Skin of body (tissue), 3 donors: ENCODE measurements at places on chromosomes 4 and X. TPM values are rescaled to one million over a fixed set of nuclear protein-coding genes. Genes with fewer than 3 reads are reported as not detected.

DNA sequence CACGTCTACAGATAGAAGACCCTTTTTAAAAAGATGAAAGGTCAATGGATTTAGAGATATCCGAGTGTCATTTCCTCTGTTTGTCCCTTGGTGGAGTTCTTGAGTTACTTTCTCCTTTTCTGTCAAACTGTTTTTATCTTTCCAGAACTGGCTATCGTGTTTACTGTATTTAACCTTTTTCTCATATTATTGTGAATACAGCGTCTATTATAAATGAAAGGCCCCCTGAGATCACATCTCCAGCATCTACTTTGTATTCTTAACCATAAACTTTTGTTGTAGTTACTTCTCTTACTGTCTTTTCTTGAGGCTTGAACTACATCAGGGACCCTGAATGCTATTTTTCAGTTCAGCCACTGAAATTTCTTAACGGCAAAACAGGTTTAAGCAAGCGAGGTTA, 4.0 kb upstream of the PCDH7 start:
- DNase-seq = peak; percentile 46

GRCh38 chr4:143512978-143513313, 556 bp upstream of the SMARCA5 start:
- DNase-seq = no peak

DNA sequence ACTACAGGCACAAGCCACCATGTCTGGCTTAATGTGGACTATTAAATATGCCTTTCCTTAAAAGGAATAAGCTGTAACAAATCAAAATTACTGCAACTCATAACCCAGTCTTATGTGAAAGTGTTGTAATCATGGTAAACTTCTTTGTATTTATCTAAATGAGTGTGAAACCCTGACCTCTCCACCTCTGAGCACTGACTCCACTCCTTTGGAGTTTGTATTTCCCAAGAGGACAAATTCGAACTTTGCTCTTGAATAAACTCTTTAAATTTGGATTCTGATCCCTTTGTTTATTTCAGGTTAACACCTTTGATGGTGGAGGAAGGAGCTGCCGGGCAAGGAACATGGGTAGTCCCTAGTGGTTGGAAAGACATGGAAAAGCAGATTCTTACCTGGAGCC, 48.3 kb upstream of the FAM9A start:
- no peak for DNase-seq

GRCh38 chrX:19625612-19626011, 110.3 kb upstream of the MAP3K15 start:
- DNase-seq = no peak

DNA sequence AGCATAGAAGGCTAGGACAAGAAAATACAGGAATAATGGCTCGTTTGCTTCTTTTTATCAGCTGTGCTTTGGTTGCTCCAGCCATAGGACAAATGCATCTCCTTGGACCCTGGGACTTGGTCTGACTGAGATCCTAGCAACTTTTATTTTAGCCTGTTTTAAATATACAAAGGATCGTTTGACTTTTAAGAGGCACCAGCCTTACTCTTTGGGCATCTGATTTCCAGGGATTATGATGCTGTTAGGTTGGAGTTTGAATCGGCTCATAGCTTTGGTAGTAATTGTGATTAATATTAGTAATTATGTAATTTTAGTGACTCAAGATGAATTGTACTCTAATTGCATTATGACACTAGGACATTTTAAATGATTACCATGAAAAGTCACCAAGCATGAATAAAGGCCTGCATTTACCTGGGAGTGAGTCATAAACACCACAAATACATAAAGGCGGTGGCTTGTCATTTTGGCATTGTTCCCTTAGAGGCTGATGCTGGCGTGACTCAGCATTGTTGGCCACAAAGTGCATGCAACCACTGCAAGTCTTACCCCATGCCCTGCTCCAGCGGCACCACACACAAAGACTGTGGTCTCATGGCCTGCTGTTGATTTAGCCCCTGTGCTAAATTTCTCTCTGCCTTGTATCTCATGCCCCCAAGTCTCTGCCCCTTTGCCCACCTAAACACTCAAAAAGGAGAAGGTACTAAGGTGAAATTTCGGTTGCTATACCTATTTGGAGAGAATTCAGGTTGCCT, 12.4 kb downstream of the GPAT3 start:
- no peak for DNase-seq

DNA sequence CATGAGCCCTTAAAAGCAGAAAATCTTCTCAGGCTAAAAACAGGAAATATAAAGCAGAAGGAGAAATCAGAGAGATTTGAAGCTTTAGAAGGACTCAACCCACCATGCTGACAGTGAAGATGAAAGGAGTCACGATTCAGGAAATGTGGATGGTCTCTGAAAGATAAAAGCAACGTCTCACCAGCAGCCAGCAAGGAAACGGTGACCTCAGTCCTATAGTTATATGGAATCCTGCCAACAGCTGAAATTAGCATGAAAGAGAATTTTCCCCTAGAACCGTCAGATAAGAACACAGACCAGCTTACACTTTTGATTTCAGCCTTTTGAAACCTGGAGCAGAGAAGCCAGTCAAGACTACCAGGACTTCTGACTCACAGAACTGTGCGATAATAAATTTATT, 715.7 kb upstream of the HTR2C start:
- DNase-seq = no peak

- no peak for DNase-seq
Observed at GRCh38 chr4:82983444-82983843, 27.2 kb downstream of the LIN54 start.

GRCh38 chrX:124827258-124827845, 481.0 kb downstream of the SH2D1A start:
- no peak for DNase-seq

DNA sequence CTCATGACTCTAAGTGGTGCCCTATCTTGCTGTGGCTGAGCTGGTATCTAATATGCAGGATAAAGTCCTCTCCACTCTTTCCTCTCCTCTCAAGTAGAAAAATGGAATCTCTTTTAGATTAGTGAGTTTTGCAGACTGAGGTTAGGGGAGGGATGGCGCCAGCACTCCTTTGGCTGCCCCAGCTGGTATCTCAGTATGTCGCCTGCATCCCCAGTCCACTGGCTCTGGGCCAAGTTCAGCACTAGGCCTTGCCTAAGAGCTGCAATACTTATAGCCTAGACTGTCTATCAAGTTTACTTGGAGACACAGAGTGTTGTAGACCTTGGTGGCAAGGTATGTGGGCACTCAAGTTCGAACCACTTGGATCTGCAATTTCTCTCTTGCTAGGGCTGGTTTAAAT, 351.3 kb downstream of the NAP1L3 start:
- DNase-seq = no peak

- DNase-seq = no peak
Observed at GRCh38 chr4:11632483-11632882, 203.8 kb upstream of the HS3ST1 start.

- DNase-seq = peak; percentile 70
Observed at GRCh38 chr4:169205075-169205743, 65.5 kb downstream of the SH3RF1 start.

- DNase-seq = no peak
Observed at GRCh38 chr4:144056800-144057199, 37.6 kb upstream of the GYPB start.

DNA sequence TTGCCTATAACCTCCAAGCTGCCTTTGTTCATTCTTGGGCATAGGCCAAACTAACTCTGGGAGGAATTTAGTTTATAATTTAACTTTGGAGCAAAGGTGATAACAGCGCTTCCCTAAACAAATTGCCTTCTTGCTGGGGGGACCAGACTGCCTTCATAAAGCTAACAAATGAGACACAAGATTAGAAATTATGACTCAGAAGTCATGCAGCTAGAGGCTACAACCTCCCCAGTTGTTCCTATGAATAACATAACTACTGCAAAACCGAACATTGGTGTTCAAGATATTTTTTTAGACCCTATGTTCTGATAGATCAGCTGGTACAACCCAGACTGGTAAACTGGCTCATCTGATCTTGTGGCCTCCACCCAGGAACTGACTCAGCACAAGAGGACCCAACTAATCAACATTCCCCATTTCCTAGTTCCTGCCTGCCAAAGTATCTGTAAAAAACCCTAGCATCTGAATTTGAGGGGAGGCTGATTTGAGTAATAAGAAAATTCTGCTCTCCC, 22.0 kb upstream of the TMPRSS11B start:
- DNase-seq = no peak

DNA sequence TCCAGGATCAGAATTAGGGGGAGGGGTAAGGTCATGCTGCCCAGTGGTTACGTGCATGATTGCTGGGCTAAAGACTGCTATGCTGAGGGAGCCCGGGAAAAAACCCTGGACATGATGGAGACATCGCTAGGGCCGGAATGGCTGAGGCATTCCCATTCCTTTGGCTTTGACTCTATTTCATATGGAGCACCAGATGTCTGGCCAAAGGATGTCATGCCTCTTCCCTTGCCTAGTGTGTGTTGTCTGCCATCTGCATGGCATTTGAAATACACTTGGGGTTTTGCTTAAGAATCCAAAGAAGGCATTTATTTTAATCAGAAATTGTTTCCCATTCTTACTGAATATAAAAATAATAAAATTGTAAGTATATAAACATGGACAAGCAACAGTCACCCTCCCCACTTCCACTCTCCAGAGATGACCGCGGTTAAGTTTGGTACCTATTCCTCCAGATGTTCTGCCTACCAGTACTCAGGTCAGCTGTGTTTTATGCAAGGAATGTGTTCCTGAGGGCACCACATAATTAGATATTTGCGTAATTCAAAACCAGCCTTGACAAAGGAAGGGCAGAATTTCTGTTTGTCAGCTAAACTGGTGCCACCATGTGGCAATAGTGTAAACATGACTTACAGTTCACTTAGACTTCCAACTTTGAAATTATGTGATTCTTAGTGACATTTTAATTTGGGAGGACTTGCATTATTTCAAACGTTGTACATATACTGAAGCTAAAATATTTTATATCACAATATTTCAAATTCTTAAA, 105.9 kb downstream of the CT47B1 start:
- DNase-seq = peak; percentile 15

GRCh38 chrX:30955687-30956086, 66.6 kb upstream of the TAB3 start:
- no peak for DNase-seq

DNA sequence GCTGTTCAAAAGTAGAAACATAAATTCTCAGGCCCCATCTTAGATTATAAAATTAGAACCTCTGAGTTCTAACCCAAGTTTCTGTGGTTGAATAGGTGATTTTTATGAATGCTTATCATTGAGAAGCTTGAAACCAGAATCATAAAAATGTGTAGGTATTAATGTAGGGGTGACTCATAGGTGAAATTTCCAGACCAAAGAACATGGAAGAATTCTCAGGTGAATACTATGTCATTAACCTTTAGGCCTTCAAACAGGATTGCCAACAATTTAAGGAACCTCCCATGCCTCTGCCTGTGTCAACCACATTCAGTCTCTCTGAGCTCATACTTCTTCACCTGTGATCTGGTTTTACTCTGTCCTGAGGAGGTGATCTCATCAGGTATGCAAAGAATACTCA, 177.8 kb downstream of the NPFFR2 start:
- no peak for DNase-seq

GRCh38 chrX:132954323-132954722, 4.1 kb downstream of the HS6ST2 start:
- DNase-seq = no peak

DNA sequence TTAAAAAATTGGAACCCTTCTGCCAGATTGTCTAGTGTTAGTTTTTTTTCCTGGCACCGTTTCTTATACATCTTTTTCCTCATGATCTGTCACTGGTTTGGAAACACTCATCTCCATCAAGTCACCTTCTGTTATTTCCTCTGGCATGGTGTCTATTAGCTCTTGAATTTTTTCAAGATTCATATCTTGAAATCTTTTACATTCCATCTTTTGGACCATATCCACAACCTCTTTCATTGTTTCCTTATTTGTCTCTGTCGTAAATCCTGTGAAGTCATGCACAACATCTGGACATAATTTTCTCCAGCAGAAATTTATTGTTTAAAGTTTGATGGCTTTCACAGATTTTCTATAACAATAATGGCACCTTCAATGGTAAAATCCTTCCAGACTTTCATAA, 10.2 kb upstream of the TMEM185A start:
- peak; percentile 71 for DNase-seq

- no peak for DNase-seq
Observed at GRCh38 chr4:55127053-55127452, 1.7 kb upstream of the KDR start.

- peak; percentile 59 for DNase-seq
Observed at GRCh38 chr4:16118090-16118489, 34.3 kb upstream of the PROM1 start.

DNA sequence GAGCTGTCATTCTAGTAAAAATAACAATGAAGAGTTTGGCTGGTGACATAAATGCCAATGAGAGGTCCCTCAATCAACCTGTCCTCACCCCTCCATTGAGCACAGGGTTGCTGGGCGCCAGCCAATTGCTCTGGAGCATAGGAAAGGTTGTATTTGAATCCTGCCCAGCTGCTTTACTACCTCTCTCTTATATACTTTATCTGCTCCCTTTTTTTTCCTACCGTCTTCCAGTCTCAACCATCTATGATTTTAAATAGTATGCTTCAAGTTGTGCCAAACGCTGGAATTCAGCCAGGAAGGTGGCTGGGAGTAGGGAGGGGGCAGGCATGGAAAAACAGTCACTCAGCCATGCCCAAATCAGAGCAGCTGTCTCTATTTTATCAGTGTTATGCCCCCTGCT, 153.8 kb downstream of the NR3C2 start:
- no peak for DNase-seq

DNA sequence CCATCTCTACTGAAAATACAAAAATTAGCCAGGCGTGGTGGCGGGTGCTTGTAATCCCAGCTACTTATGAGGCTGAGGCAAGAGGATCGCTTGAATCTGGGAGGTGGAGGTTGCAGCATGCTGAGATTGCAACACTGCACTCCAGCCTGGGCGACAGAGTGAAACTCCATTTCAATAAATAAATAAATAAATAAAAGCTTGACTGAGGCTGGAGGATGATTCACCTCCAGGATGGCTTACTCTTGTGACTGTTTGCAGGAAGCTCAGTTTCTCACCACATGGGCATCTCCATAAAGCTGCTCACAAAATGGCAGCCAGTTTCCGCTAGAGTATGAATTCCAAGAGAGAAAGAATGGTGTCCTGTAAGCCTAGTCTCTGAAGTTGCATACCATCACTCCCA, 191.7 kb upstream of the EDNRA start:
- DNase-seq = no peak

GRCh38 chr4:95515589-95515988, 33.2 kb downstream of the UNC5C start:
- DNase-seq = no peak

- DNase-seq = no peak
Observed at GRCh38 chr4:15920723-15921591, 17.6 kb downstream of the FGFBP1 start.

The GABRE gene
- total RNA-seq = 173 TPM

The GPR173 gene
- total RNA-seq = 4.8 TPM

The SOX3 gene
- total RNA-seq = not detected

The SLC38A5 gene
- 5.9 TPM for total RNA-seq

The RAB41 gene
- total RNA-seq = not detected

The EREG gene
- total RNA-seq = 23.4 TPM

The TLL1 gene
- total RNA-seq = 5.8 TPM

The GNPDA2 gene
- 20.7 TPM for total RNA-seq

The BEX1 gene
- 0.30 TPM for total RNA-seq

The HAUS7 gene
- 12.9 TPM for total RNA-seq
